ENCODE measurements at places on chromosomes 4 and X.

DNA sequence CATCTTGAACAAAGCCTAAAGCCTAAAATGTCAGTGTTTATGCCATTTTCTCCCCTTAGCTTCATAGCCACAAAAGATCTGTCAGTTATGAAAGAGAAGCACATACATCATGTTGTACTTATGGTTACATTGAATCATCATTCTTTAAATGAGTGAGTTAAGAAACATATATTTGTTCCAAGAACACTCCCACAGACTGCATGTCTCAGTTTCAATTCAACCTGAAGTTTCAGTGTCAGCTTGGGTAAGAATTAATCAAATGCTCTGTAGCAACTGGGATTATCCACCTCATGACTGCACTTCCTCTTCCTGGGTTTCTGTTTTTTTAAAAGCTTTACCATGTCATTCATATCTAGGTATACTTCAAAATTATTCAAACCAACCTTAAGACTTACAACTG lies 3.9 kb upstream of the TMPRSS11B start:
- no peak for DNase-seq
- H3K27ac ChIP-seq = no peak overlapping the region
- H3K27me3 ChIP-seq = peaks cover 4% of the 10 kb centered on the region
- H3K4me3 ChIP-seq = no peak overlapping the region
- H3K4me1 ChIP-seq = no peaks in the 10 kb centered on the region

DNA sequence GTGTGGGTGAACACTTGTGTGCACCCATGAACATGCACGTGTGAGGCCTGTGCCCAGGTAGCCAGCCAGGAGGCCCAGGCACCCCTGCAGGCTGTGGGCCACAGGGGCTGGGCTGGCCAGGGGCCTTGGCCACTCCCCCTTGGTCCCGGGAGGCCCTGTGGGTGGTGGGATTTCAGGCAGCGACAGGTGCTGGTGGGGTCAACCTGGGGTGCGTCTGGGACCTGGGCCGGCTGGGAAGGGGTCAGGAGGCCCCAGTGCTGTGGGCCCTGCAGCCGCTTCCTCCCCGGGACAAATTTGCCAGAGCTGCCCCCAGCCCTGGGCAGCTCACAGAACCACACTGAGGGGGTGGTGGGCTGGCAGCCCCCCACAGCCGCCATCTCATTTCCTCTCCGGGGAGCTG lies 7.9 kb downstream of the FGFRL1 start:
- H3K36me3 ChIP-seq = no peaks in the 10 kb centered on the region
- H3K4me1 ChIP-seq = no peaks in the 10 kb centered on the region
- no peak overlapping the region for H3K27ac ChIP-seq
- H3K4me3 ChIP-seq = no peak overlapping the region

GRCh38 chrX:154037754-154038153 lies 18.1 kb upstream of the IRAK1 start:
- no peaks in the 10 kb centered on the region for H3K4me1 ChIP-seq
- H3K27me3 ChIP-seq = peaks cover 22% of the 10 kb centered on the region
- H3K4me3 ChIP-seq = no peak overlapping the region
- no peak overlapping the region for H3K27ac ChIP-seq
- H3K36me3 ChIP-seq = no peaks in the 10 kb centered on the region
- no peak for DNase-seq

DNA sequence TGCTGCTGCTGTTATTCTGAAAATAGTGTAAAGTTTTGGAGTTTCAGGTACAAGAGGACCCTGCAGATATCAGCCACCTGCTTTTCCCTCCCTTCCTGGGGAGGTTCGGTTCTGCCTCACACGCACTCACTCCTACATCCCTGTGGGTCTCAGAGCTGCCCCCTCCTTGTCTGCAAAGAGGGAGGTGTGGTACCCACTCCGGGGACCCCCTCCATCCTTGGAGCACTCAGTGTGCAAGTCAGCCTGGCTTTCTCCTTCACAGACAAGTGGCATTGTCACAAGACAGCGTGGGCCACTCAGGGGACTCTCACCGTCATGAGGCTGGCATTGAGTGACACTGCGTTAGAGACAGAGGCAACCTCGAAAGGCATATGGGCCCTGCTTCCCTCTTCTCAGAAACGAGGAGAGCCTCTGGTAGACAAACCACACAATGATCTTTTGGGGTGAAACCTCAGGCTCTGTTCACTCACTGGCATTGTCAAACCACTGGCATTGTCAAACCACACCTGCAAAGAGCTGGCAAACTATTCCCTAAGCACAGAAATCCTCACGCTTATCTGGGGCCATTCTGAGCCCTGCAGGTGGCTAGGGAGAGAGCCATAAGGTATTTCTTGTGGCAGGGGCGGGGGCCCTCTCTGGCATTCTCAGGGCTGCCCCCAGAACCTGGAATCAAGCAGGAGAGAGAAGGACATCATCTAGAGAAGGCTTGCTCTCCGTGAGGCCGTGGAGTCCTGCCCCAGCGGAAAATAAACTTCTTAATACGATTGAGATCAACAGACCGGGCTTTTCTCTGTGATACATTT lies 285.0 kb downstream of the SHOX start:
- no peaks in the 10 kb centered on the region for H3K27me3 ChIP-seq
- H3K4me3 ChIP-seq = no peak overlapping the region
- no peaks in the 10 kb centered on the region for H3K36me3 ChIP-seq
- DNase-seq = no peak
- no peaks in the 10 kb centered on the region for H3K4me1 ChIP-seq

DNA sequence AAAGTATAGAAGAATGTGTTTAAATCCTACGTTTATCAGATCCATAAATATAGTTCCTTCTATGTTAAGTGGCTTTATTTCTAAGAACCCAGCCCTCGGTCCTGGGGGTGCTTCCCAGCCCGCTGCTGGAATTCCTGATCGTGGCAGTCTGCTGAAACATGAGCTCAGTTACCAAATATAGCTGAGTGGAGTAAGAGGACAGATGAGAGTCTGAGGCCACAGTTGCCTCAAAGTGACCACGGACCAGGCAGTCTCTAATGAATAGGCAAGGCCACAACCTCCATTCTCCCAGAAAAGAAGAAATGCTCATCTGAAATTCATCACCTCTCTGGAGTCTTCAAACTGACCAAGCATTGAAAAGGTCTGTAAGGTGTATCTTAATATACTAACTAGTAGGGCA lies at the start of gene PALLD:
PALLD (plus strand) TSS at position 219 of the 400 bp plus-strand sequence.
- H3K4me1 ChIP-seq = 0 out of 2 replicates have a peak, but pooled peaks cover 4% of the 10 kb centered on the region
- H3K36me3 ChIP-seq = no peaks in the 10 kb centered on the region
- no peaks in the 10 kb centered on the region for H3K27me3 ChIP-seq
- DNase-seq = no peak

GRCh38 chrX:68719181-68719903 lies 71.9 kb downstream of the STARD8 start:
- no peak for DNase-seq
- H3K36me3 ChIP-seq = no peaks in the 10 kb centered on the region
- H3K4me1 ChIP-seq = no peaks in the 10 kb centered on the region

DNA sequence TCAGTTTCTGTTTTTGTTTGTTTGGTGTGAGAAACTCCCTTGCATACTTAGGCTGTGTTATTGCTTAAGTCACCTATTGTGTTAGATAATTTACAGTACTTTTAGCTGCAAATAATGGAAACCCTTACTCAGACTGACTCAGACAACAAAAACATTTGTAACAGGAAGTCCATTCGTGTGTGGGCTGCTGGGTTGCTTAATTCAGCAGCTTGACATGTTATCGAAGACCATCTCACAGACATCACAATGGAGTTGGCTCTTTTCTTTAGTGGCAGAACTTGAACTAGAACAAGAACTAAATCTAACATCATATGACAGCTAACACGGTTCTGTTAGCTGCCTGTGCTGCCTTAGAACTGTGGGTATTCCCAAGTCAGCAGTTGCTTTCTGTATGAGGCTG lies 9.9 kb upstream of the GABRE start:
- H3K27me3 ChIP-seq = no peaks in the 10 kb centered on the region
- no peak overlapping the region for H3K27ac ChIP-seq
- DNase-seq = no peak

GRCh38 chrX:68568136-68568535 lies 69.3 kb downstream of the YIPF6 start:
- DNase-seq = no peak
- no peaks in the 10 kb centered on the region for H3K36me3 ChIP-seq
- H3K27ac ChIP-seq = no peak overlapping the region
- no peaks in the 10 kb centered on the region for H3K4me1 ChIP-seq
- no peak overlapping the region for H3K4me3 ChIP-seq

- DNase-seq = no peak
- H3K4me3 ChIP-seq = no peak overlapping the region
- H3K27me3 ChIP-seq = no peaks in the 10 kb centered on the region
- H3K27ac ChIP-seq = no peak overlapping the region
- no peaks in the 10 kb centered on the region for H3K4me1 ChIP-seq
Measured at GRCh38 chr4:21211846-21212245, 511.6 kb downstream of the PACRGL start.

All from SK-N-SH (cell line).